Right ventricle myocardium inferior (tissue), 1 donor: ENCODE measurements at places on chromosomes 1 and 21.

- DNase-seq: peak; percentile 87
These were observed at the start of gene FNBP1L for GRCh38 chr1:93447481-93448291. TSS of gene FNBP1L (plus strand) at chr1:93448118. CDS start at chr1:93448282, 164 bp downstream.

DNA sequence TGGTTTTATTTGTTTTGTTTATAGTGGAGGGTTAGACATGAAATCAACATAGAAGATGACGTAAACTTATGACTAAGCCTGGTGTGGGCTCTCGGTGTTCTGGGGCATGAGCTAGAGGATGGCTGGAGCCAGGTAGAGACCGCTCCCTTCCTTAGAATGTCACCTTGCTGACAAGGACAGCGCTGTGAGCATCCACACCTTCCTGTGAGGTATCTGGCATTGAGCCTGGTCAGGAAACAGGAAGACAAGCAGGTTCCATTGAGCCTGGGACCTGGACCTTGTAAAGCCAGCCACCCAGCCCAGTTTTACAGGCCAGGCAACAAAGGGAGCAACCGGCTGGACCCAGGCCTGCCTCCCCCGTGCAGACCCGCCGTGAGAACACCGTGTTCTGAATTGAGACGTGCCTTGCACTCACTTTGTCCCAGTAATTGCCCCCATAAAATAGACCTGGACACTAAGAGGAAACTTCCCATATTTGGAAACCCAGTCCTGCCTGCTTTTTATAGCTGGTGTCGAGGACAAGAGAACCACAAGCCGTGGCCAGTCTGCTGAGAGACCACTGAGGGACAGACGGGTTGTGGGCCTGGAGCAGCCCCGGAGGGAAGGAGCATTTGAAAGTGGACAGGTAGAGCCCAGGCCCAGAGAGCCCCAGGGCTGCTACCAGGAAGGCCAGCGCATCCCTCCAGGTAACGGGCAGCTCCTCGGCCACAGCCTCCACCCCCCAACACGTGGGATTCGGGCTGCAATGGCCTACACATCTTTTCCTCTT, 78.0 kb downstream of the PDE9A start:
- DNase-seq: no peak

DNA sequence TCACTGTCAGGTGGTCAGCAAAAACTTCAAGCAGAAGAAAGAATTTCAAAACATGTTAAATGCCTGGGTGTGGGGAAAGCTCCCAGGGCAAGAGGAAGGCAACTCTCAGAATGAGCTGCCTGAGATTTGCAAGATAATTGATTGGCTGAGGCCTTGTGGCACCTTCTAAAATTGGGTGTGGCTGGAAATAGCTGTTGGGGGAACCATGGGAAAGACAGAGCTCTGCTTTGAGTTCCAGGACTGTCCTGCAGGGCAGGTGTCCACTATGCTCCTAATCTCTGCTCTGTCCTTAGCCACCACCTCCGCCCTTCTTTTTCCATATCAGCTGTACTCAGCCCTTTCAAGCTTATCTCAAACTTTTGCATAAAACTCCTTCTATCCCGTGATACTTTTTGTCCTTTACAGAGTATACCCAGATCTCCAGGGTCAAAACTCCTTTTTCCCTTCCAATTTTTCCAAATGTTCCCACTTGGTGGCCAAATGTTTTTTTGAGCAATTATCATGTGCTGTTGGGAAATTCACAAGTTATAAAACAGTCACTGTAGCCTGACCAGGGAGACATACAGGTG, 23.8 kb upstream of the PPP2R5A start:
- DNase-seq: no peak

DNA sequence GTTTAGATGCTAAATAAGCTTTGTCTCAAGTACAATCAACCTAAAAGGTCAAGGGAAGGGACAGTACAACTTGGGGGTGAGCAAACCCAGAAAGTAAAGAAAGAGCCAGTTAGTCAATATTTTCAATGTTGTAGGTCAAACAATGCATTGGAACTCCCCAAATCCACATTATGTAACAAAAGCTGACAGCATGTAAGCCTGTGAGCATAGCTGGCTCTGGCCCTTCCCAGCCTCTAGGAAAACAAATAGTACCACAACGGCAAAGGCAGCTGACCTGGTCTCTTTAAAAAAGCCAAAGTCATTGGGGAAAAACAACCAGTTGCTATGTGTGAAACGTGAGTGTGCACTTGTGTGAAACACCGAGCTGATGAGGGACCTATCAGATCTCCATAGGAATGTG, 3.4 kb downstream of the CBR1 start:
- DNase-seq: no peak

DNA sequence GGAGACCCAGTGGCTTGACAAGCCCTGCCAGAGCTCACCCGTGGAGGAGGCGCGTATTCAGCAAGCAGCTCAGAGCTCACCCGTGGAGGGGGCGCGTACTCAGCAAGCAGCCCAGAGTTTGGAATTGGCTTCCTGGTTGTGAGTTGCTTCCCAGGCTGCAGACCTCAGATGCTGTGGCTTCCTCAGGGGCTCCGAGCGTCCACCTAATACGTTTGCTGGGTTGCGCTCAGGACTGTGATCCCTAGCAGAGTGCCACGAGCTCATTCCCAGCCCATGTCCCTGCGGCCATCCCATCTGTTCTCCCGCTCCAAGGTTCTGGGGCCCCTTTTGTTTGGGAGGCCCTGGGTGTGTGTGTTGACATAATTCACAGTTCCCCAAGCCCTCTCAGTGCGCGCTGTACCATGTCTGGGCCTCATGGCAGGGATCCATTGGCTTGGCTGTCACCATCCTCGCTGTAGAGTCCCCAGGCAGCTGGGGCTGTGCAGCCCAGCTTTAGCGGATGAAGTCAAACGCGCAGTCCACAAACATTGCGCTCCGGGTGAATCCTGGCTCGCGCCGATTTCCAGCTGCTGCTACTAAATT, 3.6 kb downstream of the AJAP1 start:
- no peak for DNase-seq

DNA sequence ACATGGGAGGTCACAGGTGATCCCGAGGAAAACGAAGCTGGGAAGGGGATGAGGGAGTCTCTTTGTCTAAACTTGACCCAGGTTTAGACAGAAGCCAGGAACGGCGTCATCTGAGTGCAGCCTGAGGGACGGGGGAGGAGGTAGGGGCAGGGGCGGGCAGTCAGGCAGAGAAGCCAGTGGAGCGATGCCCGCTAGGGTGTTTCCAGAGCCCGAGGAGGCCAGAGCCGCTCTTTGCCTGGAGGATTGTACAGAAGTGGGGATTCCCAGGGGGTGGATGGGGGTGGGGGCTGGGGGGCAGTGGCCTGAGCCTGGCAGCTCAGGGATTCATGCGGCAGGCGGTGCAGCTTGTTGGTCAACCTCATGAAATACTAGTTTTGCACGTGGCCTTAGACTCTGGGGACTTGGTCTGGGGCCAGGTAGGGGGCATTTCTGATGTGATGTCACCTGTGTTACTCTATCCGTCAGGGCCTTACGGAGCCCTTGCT, 58.4 kb downstream of the VPS26C start:
- no peak for DNase-seq

GRCh38 chr1:222912730-222913129, 97.9 kb downstream of the DISP1 start:
- DNase-seq: no peak

GRCh38 chr1:58814251-58815068, 30.6 kb upstream of the JUN start:
- peak; percentile 75 for DNase-seq

DNA sequence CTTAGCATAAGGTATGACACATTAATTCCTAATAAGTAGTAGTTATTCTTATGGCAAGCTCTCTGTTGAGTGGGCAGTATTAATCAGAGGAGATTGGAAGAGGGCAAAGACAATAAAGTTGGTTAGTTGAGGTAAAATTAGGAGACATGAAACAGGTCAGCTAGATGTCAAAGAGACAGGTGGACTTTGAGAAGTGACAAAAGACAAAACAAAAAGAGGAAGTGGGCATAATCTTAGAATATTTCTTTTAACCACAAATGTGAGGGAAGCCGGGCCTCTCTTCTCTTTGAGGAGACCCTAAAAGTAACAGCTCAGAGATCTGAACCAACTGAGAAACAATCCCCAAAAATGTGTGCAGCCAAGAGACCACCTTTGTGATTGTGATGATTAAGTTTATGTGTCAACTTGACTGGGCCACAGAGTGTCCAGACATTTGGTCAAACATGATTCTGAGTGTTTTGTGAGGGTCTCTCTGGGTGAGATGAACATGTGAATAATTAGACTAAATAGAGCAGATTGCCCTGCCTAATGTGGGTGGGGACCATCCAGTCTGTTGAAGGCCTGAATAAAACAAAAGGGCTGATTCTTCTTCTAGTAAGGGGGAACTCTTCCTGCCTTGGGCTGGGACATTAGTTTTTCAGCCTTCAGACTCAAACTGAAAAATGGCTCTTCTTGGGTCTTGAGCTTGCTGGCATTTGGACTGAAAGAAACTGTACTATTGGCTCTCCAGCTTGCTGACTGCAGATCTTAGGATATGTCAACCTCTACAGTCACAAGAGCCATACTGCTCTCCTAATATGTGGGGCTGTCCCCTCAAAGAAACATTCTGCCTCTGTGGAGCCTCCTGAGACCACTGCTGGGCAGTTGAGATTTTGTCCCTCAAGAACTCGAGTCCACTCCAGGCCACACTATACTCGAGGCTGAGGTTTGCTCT, 40.0 kb downstream of the FCRL5 start:
- DNase-seq: no peak

GRCh38 chr1:107464827-107465226, 324.0 kb downstream of the NTNG1 start:
- DNase-seq: no peak

DNA sequence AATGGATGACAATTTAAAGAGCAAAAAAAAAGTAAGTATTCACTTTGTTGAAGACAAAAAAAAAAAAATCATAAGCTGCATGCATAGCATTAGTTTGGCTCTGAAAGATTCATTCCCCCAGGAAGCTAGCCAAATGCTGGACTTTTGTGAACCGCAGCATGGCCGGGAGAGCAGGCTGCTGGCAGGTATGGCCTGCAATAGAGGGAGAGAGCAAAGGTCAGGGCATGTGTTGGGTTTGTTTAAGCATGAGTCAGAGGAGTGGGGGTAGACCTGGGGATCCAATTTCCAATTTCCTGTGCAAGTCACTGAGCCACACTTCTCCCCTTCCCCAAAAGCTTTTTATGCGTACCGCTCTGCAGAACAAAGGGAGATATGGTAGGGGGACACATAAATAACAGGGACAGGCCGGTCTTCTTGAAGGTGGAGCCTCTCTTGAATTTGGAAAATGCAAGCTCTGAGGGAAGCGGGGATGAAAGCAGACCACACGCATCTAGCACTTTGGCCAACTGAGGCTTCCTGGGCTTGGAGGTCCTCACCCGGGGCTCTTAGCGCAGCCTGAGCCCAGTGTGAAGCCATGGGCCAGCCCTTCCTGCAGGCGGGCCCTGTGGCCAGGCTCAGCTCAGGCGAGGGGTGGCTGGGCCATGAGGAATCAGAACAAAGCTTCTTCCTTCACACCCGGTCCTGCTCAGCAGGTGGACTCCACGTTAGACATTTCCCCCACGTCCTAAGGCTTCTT, 171.1 kb downstream of the TOMM20 start:
- DNase-seq: no peak

DNA sequence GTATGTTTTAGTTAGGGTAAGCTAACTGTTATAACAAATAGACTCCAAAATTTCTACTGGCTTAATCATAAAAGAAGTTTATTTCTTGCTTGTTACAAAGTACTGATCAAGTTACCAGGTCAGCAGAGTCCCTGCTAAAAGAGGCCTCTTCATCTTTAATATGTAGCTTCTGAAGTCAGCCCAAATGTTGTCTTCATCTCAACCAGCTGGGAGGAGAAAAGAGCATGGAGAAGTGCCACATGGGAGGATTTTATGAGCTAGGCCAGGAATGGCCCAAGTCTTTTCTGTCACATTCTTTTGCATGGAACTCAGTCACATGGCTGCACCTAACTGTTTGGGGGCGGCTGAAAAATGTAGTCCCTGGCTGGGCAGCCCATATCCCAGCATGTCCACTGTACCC, 63.2 kb upstream of the APOBEC4 start:
- DNase-seq: no peak

DNA sequence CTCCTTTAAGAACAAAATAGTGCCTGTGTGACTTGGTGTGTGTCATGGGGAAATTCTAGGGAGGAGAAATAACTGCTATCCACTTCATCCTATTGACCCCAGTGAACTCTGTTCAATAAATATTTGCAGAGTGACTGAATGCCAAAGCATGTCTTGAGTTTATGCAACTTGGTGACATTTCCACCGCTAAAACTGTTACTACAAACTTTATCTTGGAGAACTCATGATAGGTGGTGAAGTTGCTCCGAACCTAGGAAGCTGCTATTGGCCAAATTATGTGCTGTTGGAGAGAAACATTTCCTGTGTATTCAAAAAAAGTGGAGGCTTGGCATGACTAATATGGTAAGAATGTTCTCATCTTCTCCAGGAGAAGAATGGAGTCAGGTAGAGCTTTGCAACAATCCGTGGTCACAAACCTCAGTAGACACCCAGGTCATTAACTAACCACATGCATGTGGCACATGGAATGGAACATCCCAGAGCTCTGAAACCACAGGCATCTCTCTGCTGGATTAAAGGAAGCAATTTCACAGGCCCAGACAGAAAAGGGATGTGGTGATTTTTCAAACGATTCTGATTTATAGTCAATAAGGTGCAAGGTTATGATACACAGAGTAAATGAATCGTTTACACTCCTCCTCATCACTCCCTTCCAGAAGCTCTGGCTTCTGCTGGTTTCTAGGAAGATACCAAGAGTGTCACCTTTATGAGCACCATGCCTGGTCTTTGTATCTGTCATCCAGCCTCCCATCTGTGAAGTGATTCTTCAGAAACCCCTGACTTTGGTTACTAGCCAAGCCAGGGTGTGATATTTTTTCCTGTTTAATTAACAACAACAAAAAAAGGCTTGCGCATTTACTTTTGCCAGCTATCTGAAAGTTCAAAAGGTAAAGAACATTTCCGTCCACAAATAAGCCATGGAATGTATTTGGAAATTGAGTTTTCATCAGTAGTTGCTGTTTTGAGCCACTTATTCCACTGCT, 361.1 kb downstream of the TGFB2 start:
- DNase-seq: no peak

- DNase-seq: peak; percentile 76
These were observed 44.7 kb upstream of the FMO2 start for GRCh38 chr1:171140401-171140800.

GRCh38 chr1:10078494-10078893, 45.7 kb downstream of the UBE4B start:
- no peak for DNase-seq

DNA sequence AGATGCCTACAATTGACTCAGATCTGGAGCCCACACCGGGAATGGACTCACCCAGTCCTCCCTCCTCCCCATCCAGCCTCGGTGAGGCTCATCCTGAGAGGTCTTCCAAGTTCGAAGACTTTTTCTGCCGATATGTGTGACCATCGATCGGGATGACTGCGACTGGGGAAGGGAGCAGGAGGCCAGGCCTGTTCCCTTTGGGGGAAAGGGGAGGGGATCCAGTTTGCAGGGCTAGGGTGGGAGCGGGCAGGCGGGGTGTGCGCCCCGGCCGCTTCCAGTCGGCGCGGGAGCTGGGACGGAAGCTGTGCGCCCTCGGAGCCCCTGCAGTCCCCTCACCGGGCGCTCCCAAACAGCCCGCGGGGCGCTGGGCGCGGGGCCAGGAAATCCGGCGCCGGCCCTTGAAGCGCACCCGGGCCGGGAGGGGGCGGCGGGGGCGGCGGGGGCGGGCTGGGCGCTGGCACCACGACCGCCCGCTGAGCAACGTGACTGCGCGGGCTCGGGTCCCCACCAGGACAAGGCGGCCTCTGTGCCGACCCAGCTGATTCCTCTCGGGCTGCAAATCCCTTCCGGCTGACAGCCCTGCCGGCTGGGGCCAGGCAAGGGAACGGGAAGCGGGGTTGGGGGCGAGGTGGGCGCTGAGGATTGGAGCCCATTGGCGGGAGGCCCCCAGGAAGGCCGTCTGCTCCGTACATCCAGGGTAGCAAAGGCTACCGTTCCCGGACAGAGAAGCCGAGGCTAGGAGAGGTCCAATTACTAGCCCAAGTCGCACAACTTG, 103.9 kb downstream of the EBNA1BP2 start:
- DNase-seq: no peak
